Esophagus squamous epithelium (tissue), 5 donors: ENCODE measurements at places on chromosomes 5 and 9.

GRCh38 chr9:126806336-126806735 lies 1.5 kb downstream of the ZBTB43 start:
- no peak for DNase-seq

GRCh38 chr5:143445776-143446175 lies 42.3 kb upstream of the NR3C1 start:
- no peak for DNase-seq

DNA sequence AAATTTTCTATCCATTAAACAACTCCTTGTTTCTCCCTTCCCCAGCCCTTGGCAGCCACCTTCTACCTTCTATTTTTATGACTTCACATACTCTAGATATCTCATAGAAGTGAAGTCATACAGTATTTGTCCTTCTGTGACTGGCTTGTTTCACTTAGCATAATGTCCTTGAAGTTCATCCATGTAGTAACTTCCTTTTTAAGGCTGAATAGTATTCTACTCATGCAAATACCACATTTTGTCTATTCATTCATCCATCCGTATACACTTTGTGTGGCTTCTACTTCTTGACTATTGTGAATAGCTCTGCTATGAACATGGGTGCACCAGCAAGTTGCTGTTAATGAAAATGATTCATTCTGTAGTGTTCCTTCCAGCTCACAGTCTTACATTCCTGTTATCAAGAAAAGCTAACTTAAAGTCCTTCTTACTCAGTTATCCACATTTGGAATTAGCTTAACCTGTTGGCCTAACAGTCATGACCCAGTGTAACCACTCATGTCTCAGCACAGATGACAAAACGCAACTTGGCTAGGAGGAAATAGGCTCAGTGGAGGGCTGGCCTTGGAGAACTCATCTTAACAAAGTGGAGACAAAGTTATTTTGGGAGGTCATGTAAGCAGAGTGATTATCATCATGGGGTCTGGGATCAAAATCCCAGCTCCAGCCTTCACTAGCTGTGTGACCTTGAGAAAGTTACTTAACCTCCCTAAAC lies 129.7 kb upstream of the MAP3K1 start:
- DNase-seq = no peak

GRCh38 chr5:149303210-149303609 lies 31.6 kb downstream of the AFAP1L1 start:
- no peak for DNase-seq

DNA sequence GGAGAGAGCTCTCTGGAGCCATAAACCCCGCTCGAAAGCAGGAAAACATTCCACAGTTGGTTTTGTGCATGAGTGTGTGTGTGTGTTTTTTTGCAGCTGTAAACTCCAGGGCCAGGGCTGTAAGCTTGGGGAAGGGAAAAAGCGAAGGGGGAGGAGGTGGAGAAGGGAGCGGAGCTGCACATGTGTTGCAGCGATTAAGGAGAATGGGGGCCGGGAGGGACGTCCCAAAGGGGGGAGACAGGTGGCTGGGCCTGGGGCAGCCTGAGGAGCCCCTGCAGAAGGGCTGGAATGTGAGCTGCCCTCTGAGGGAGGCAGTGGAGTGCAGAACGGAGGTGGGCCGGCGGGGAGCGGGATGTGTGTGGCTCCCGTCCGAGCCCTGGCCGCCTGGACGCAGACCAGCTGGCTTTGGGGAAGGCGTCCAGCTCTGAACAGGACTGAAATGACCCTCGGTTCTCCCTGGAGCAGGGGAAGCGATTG lies 2.7 kb upstream of the MYMK start:
- no peak for DNase-seq

- no peak for DNase-seq
These were observed 74.0 kb downstream of the UBAP1 start for GRCh38 chr9:34252670-34253459.

DNA sequence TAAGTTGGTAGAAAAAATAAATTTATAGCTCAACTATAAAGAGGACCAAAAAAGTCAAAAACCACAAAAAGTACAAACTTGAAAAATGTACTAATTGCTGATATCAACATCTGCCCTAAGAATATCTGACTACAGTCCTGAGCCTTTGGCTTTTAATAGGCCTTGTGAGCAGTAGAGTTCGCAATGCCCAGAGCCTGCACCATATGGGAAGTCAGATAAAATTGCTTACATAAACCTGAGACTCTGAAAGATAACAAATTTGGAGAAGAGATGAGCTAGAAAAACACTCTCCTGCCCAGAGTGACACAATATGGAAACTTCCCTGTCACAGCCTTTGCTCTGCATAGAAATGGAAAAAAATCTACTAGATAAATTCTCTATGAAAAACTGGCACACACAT lies 368.0 kb upstream of the GRIN3A start:
- DNase-seq = no peak

GRCh38 chr5:22598796-22599195 lies 254.3 kb downstream of the CDH12 start:
- no peak for DNase-seq

DNA sequence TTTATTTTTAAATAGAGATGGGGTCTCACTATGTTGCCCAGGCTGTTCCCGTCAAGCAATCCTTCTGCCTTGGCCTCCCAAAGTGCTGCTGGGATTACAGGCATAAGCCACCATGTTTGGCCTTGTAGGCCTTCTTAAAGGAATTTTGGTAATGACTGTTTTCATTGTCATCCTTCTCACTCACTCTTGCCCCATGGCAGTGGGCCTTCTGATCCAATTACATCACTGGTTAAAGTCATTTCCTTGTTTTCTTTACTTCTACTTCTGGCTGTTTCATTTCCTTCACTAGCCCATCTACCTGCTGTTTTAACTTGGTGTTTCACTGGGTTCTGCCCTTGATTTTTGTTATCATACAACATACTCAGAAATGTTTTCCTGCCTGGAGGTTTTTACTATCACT lies 20.1 kb upstream of the NIM1K start:
- no peak for DNase-seq

- DNase-seq = no peak
These were observed 191.4 kb downstream of the TMEM167A start for GRCh38 chr5:82885627-82886389.

DNA sequence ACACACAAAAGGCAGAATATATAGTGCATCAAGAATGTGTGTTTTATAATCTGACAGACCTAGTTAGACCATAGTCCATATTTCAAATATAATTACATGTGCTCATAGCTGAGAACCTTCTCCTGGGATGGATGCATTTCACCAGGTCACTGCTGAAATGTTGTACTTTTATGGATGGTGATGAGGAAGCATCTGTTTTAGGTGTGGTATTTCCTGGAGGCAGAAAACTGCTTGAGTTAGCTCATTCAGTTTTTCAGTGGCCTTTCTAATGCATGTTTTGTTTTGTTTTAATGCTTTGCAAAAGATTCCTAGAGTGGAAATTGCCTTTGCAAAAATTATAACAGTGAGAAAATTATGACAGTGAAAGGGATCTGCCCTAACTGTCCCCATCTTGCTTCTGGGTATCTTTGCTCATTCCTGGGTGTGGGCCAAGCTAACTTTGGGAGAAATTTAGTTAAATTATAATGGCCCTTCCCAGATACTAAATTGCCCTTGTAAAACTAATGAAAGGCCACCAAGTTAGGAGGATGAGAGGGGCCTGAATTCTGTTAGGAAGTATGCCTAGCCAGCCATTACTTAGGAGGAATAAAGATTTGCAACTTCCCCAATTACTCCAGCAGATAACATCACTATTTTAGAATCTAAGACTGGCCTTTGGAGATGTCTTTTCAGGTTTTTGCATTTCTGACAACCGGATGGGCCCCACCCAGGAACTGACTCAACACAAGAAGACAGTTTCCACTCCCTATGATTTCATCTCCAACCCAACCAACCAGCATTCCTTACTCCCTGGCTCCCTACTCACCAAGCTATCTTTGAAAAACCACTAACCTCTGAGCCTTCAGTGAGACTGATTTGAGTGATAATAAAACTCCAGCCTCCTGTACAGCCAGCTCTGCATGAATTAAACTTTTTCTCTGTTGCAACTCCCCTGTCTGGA lies 7.0 kb upstream of the IL12B start:
- no peak for DNase-seq

- DNase-seq = no peak
These were observed 7.3 kb downstream of the NRARP start for GRCh38 chr9:137294681-137295237.

DNA sequence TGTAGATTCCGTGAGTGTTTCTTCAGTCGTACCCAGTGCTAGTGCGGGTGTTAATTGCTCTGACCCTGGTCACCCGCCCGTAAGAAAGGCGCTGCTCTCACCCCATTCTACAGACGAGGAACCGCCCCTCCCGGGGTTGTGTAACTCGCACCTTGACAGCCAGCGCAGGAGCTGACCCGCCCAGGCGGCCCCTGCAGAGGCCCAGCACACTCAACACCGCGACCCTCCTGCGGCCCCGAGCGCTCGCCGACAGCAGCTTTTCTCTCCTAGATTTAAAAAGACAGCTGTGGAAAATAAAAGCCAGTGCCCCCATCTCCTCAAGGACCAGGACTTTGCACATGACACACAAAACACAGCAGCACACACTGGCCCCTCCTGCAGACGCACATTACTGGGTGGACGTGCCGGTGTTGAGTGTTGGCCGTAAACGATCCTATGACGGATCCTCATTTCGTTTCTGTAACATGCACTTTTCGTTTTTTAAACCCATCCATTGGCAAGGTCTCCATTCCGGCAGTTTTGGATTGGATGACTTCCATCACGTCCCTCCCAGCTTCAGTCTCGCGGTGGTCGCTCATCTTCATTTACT lies 22.9 kb downstream of the OR2V2 start:
- no peak for DNase-seq

GRCh38 chr9:36993933-36994764 lies 39.9 kb downstream of the PAX5 start:
- no peak for DNase-seq

DNA sequence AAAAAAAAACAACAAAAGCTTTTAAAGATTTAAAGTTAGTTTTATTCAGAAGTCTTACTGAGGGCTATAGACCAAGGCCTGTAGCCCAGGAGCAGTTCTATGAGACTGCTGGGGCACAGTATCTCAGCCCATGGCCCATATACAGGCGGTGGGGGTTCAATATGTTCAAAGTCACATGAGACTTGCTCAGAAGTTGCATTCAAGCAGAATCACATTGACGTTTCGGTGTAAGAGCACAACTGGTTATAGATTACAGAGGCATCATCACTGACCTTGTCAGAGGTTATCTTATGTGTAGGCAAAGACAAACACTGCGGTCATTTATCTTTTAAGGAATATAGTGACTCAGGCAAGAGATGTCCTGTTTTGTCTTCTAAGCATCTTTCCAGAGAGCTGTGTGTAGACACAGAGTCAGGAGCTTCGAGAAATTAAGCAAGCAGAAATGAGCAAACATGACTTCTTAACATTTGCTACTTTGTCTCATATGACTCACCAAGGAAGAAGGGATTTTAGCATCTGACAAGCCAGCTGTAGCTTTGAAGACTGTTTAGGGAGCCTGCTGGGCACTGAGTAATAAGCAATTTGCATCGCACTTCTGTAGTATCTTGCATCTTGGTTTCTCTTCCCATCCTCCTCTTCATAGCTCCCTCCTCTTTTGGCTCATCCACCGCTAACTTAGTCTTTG lies 12.9 kb upstream of the F2RL1 start:
- DNase-seq = no peak

DNA sequence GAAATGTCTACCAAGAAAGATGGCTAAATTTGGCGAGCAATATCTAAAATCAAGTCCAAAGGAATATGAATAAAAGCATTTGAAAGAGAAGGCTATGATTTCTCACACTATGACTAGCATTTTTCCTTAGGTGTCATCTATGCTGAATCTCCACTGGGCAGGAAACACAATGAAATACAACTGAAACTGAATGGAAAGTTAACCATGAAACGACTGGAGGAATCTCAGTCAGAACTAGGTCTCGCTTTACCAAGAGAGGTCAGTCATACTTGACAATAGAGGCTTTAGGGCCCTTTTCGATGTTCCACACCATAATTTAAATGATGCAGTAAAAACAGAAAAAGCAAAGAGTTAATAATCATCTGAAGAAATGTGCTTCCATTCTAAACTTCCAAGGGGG lies 339.0 kb downstream of the PDE4D start:
- no peak for DNase-seq

GRCh38 chr9:109311286-109311685 lies 9.6 kb downstream of the EPB41L4B start:
- no peak for DNase-seq

DNA sequence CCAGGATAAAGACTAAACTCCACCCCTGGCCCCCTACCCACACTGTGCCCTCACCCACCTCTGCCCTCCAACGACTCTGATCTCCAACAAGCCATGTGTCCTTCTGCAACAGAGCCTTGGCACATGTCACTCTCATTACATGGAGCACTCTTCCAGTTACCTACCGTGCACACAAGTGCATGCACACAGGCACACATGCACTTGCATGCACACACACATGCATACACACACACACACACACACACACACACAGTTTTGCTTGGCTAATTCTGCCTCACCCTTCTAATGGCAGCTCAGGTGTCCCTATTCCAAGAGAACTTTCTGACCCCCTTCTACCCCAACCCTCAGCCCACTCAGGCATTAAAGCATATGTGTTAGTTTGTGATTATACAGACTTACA lies 19.6 kb downstream of the GALNT10 start:
- no peak for DNase-seq

DNA sequence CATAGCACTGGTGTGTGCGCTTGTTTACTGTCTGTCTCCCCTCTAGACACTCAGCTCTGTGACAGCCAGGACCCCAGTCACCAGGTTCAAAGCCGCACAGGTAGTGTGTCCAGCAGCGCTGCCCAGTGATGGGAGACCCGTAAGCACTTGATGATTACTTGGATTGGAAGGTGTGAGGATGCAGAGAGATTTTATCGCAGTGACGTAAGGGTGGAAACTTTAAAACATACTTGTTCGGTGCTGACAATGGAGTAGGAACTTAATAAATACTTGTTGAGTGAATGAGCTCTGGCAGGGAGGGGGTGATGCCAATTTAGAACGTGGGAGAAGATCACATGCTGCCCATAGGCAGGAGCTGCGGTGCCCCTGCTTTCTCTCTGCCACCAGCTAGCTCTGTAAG lies 99.2 kb upstream of the PITX1 start:
- no peak for DNase-seq
